Activated CD4-positive, alpha-beta T cell treated with anti-CD3 and anti-CD28 coated beads, Interleukin-2, amount 50 U/mL, for 48 hours (primary cell): ENCODE measurements at places on chromosomes 4 and X.

DNA sequence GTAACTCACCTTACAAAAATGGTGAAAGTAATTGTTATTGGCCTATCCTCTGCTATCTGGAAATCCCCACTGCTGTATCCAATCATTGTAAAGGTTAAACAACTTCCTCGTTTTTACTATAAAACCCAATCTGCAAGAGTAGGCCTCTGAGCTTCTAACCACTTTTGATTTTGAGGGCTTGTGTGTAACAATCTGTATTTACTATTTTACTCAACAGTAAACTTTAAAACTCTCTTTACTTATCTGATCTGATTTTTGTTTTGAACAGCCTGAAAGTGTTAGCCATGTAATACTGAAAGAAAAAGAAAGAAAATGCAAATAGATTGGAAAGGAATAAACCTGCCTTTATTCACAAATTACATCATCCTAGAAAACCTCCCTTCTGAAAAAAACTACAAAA, 63.1 kb downstream of the SLC10A7 start:
- no peak for DNase-seq

GRCh38 chrX:110182865-110183264, 135.0 kb downstream of the AMMECR1 start:
- no peak for DNase-seq

- no peak for DNase-seq
These were observed 110.9 kb upstream of the ENPEP start for GRCh38 chr4:110364911-110365520.

DNA sequence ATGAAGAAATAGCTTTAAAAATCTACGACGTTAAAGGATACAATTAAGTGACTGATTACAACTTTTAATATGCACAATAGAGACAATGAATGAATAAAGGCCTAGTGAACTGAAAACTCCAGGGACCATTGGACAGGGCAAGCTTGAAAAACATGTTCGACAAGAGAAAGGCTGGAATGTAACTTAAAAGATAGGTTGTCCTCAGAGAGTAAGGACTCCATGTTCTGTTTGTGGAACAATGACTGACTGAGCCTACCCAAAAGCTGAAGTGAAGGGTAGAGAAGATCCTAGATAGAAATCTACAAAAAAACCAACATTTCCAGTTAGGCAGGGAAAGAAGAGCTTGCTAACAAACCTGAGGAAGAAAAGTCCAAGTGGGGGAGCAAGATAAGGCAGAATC, 173.4 kb downstream of the NR3C2 start:
- DNase-seq: no peak

DNA sequence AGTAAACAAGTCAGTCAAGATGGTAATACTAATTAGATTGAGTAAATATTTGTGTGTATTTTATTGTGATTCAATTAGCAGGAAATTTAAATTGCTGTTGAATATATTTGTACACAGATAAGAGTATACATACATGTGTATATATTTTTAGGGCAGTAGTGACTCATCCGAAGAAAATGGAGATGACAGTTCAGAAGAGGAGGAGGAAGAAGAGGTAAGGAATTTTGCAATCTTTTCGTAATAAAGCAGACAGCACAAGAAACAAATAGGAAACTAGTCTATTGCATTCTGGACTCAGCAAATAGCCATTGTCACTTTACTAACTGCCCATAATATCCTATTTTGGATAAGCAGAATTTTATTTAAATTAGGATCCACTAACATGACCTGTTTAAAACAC, 6.6 kb downstream of the IBSP start:
- DNase-seq: no peak

GRCh38 chrX:110414273-110414672, 55.6 kb downstream of the RTL9 start:
- DNase-seq: no peak

- DNase-seq: no peak
These were observed 169.2 kb upstream of the LEF1 start for GRCh38 chr4:108337923-108338322.

DNA sequence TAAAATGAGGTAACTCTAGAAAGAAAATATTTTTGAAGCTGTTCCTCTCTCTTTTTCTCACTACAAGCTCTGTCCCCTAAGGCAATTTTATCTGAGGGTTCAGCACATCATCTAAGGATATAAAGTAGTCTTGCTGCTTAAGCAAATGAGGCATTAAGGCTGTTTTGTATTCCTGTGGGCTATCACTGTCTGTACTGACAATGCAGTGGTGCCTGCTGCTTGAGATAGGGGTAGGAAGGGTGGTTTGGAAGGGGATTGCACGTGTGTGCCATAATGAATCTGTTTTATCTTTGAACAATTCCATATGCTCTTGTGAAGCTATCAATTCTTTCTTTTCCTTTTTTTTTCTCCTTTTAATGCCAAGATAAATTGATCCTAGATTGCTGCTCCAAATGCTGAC, 128.0 kb upstream of the ATOH1 start:
- DNase-seq: no peak

DNA sequence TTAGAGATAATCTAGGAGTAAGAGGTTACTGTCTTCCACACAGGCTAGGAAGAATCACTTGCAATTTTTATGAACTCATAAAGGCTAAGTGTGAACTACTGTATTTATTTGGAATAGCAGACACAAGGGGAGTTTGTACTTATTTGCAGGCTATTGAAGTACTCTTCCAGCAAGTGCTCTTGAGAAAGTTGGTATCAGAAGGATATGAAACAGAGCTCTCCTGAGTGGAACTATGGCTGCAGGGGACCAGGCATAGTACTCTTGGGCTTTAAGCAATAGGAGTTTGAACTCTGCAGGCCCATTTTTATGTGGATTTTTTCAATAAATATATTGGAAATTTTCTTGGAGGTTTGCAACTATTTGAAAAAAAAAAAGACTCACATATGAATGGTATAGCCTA, 756.3 kb upstream of the ATOH1 start:
- DNase-seq: no peak
